Breast epithelium (tissue), 4 donors: ENCODE measurements at places on chromosomes 2 and 18. TPM values are rescaled to one million over a fixed set of nuclear protein-coding genes. Genes with fewer than 3 reads are reported as not detected.

The GAREM2 gene
- 1.4 TPM for total RNA-seq

- H3K4me1 ChIP-seq: no peaks in the 10 kb centered on the region
- H3K27ac ChIP-seq: no peak overlapping the region
- H3K27me3 ChIP-seq: no peaks in the 10 kb centered on the region
- no peak overlapping the region for H3K4me3 ChIP-seq
- H3K36me3 ChIP-seq: no peaks in the 10 kb centered on the region
- no peak for DNase-seq
Observed at GRCh38 chr18:26135548-26135947, 1.9 kb downstream of the PSMA8 start.

DNA sequence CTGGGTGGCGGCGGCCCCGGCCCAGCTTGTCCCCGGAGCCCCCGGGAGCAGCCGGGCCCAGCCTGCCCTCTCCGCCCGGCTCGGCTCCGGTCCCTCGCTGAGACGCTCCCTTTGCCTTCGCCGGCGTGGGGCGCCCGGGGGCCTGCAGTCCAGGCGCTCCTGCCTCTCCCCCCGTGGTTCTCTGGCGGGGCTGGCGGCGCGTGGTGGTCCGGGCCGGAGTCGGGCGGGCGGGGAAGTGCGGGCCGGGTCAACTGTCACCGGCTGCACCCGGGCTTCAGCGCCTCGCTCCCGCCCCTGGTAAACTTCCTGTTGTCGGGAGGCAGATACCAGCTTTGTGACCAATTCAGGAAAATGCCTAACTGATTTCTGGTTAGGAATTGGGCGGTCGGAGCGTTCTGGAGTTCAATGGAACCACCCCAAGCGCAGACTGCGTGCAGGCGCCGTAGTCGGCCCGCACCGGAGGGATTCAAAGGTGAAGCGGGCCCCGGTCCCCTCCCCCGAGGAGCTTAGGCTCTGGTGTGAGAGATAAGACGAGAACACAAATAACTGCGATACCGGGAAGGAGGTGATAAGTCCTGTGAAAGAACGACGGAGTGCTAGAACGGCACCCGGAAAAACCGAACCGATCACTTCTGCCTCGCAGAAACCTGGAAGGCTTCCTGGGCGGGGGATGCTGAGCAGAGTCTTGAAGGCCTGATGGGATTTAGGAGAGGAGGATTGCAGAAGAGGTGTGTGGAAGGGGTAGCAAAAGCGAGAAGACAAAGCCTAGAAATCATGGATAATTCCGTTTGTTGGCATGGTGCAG is 891 bp downstream of the CAB39 start:
- H3K4me3 ChIP-seq: peak overlapping the region; percentile 99
- H3K27ac ChIP-seq: peak overlapping the region; percentile 96
- H3K4me1 ChIP-seq: no peaks in the 10 kb centered on the region
- H3K27me3 ChIP-seq: no peaks in the 10 kb centered on the region

DNA sequence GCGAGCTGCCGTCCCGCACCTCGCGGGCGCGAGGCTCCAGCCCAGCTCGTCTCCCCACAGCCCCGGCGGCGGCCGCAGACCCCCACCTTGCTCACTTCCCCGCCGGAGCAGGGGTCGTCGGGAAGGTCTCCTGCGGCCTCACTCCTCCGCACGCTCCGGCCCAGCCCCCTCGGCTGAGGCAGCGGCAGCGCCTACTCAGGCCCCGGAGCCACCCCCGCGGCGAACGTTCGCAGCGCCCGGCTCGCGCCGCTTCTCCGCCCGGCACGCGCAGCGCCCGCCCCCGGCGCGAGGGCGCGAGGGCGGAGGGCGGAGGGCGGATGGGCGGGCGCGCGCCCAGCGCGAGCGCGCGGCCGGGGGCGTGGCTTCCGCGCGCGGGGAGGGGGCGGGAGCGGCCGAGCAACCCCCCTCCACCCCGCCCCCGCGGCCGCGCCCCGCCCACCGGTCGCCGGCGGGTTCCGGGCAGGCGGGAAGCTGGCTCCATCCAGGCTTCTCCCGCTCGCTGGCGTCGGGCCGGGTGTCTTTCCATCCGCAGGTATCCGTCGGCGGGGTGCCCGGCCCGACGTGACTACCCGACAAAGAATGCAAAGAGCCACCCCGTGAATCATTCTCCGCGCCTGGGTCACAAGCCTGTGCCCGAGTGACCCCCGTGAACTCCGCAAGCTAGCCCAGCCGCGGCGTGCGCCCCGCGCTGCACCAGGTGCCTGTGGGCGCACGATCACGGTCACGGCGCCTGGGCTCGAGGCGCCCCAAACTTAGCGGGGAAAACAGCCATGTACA is at the start of gene DTNB:
Gene DTNB, minus strand, starts transcription at position 278 of the 777 bp plus-strand sequence. CDS start 20,917 bp downstream, outside the sequence.
- DNase-seq: peak; percentile 81
- peak within 1 kb of the TSS; percentile 94 for H3K27ac ChIP-seq
- no peaks in the 10 kb centered on the region for H3K4me1 ChIP-seq
- H3K36me3 ChIP-seq: no peaks in the 10 kb centered on the region
- peak within 1 kb of the TSS; percentile 79 for H3K4me3 ChIP-seq
- no peaks in the 10 kb centered on the region for H3K27me3 ChIP-seq

The ZNF2 gene
- total RNA-seq: 8.2 TPM

GRCh38 chr2:19488009-19488691 is 129.7 kb upstream of the OSR1 start:
- no peaks in the 10 kb centered on the region for H3K4me1 ChIP-seq
- H3K27ac ChIP-seq: no peak overlapping the region
- H3K4me3 ChIP-seq: no peak overlapping the region
- no peaks in the 10 kb centered on the region for H3K27me3 ChIP-seq
- no peaks in the 10 kb centered on the region for H3K36me3 ChIP-seq

The DYNAP gene
- not detected for total RNA-seq

The LBX2 gene
- total RNA-seq: 1.3 TPM

- no peak for DNase-seq
- H3K4me1 ChIP-seq: no peaks in the 10 kb centered on the region
- H3K36me3 ChIP-seq: no peaks in the 10 kb centered on the region
- no peak overlapping the region for H3K27ac ChIP-seq
- H3K4me3 ChIP-seq: no peak overlapping the region
- no peaks in the 10 kb centered on the region for H3K27me3 ChIP-seq
Observed at GRCh38 chr2:178345951-178346350, 105.0 kb downstream of the PRKRA start.
